ENCODE measurements at places on chromosomes 11 and 22.

DNA sequence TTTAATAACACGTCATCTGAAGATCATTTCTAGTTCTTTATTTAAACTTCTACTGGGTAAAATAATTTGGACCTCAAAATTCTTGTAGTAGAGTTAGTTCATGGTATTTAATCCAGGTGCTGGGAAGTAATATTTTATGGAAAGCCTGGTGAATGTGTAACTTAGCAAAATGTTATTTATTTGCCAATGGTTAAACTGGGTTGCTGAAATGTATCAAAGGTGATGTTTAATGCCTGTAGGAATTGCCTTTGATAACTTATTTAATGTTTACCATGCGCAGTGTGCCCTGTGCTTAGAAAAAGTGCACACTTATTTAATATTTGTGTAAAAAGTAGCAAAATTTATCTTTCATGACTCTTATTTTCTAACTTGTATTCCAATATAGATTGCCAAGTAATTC lies 11.2 kb downstream of the OR5M11 start:
- DNase-seq: no peak

DNA sequence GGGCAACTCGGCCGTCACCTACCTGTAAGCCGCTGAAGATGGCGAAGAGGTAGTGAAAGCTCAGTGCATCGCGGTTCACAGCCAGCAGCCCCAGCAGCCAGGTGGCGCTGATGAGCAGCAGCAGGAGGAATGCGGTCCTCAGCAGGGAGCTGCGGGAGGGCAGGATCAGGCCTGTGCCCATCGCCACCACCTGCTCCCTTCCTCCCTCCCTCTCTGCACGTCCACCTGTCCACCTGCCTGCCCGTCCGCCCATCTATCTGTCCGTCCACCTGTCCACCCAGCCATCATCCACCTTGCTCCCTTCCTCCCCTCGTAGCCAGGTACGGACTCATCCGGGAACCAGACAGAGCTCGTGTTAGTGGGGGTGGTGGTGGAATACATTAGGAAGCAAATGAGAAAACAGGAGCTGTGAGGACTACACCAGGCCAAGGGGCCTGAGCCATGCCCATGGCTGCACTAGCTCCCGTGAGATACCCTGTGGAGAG lies 32.2 kb downstream of the TRMU start:
- DNase-seq: peak; percentile 71

DNA sequence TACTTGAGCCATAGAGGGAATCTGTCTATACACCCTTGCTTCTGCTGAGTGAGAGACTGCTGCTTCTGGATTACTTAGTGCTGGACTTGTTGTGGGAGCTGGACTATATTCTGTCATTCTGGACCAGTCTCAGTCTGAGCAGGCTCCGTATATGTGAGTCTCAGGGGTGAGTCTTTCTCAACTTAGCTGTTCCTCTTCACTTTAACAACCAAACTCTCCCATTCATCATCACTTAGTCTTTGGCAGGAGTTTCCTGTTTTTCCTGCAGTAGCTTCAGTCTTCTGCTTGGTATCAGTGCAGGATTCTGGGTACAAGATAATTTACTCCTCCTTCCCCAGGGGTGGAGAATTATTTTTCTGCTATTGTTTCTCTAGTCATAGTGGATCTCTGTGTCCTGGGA lies 779.5 kb downstream of the METTL15 start:
- DNase-seq: no peak

GRCh38 chr11:73991471-73992006 lies 8.9 kb upstream of the UCP2 start:
- DNase-seq: no peak

GRCh38 chr11:76694664-76695063 lies 24.1 kb upstream of the LRRC32 start:
- no peak for DNase-seq

Measured in activated CD4-positive, alpha-beta T cell treated with anti-CD3 and anti-CD28 coated beads, Interleukin-2, amount 50 U/mL, for 1 hour (primary cell).